Naive thymus-derived CD4-positive, alpha-beta T cell (primary cell): ENCODE measurements at places on chromosomes 12 and 14. TPM values are rescaled to one million over a fixed set of nuclear protein-coding genes. Genes with fewer than 3 reads are reported as not detected.

- DNase-seq = no peak
Observed at GRCh38 chr14:80465546-80466220, 254.4 kb upstream of the DIO2 start.

- no peak for DNase-seq
Observed at GRCh38 chr12:46354111-46354801, 18.3 kb downstream of the SLC38A2 start.

KRT6C gene
- polyA plus RNA-seq = not detected

CAPZA3 gene
- not detected for polyA plus RNA-seq

RNASE3 gene
- polyA plus RNA-seq = not detected
